Mucosa of gallbladder (tissue), 1 donor: ENCODE measurements at places on chromosomes 11 and 22.

DNA sequence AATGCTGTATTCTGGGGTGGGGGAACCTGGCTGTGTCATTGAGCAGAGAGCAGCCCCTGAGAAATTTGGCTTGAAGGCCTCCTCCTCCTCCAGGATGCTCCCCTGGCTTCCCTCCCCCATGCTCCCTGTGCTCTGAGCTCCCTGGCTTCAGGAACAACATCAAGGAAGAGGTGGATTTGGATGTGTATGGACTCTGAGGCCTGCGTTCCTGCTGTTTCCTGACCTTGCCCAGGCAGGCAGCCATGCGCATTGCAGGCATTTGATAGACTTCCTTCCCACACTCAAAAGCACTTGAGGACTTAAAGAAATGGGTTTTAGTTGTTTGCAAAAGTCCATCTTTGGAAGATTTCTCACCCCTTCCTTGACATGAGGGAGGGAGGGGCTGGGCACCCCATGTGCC is 1317.1 kb downstream of the BRD1 start:
- DNase-seq: no peak

DNA sequence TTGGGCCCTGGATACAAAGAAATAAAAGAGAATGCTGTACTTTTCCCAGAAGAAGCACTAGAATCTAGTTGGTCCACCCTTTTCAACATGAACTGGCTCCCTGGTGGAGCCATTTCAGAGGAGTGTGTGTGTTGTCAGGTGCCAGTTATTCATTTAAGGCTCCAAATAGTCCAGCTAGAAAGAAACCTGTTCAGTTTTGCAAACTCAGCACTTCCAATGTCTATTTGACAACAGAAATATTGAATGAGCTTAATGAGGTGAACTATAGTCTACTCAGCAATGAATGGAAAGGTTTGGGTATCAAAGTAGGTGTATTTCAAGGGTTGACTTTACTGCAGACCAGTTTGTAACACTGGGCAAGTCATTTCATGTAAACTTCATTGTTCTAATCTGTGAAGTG is 2.1 kb downstream of the OR8D1 start:
- no peak for DNase-seq

- DNase-seq: no peak
Measured at GRCh38 chr22:21076912-21077625, 31.3 kb downstream of the LRRC74B start.

DNA sequence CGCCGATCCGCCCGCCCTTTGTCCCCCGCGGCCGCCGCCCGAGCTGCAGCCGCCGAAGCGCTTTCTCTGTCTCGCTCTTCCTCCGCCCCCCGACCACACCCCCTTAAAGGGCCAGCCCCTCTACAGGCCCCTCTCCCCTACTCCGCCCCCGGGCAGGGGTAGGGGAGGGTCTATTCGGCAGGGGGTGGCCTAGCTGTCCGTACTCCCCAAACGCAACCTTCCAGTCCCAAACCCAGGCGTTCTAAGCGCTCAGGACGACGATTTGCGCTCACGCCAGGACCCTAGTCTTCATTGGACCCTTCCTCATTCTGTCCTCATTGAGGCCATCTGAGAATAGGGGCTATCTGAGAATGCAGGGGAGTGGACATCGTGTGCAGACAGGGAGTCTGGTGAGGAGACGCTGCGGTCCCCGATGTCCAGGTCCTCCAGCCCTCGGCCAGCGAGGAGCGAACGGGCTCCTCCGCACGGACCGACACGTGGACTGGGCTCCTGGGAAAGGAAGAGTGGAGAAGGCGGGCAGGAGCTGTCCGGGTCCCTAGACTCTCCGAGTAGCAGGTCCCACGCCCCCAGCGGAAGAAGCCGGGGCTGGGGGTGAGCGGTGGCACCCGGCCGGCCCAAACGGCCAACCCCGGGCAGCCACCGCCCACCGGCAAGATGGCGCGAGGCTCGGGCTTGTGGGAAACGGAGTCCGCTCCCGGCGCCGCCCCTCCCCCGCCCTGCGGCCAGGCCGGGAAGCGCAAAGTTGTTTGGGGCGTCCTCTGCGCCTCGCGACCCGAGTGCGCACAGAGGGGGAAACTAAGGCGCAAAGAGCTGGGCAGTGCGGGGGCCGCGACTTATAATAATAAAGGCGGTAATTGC is at the start of gene PPP1R14B:
TSS of gene PPP1R14B (minus strand) at position 73 of the 858 bp plus-strand sequence. CDS start 270 bp downstream, outside the sequence.
- peak; percentile 82 for DNase-seq

- no peak for DNase-seq
Measured at GRCh38 chr11:44033411-44033850, 14.3 kb upstream of the ACCSL start.

DNA sequence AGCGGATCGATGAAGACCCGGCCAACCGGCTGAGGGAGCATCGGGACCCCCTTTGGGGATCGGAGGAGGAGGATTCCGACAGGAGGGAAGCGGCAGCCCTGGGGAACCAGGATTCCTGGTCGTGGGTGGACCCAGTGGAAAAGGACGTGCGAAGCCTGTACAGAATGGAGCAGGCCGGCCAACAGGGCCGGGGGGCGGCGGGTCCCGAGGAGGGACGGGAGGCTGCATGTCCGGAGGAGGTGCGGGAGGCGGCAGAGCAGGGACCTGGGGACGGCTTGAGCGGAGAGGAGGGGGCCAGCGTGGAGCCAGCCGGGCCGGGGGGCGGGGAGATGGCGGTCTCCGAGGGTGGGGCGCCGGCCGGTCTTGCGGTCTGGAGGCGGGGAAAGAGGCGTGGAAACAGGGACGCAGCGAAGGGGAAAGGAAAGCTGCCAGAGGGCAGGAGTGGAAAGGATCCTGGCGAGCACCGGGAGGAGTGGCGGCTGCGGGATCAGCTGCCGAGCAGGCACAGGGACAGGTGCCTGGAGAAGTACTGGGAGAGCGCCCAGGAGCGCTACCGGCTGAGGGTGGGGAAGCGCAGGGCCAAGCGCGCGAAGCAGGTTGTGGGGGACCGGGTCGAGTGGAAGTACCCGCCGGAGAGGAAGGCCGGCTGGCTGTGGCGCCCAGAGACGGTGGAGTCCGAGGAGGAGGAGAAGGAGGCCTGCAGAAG is at the start of gene ANO5:
TSS of gene ANO5 (plus strand) at position 444 of the 706 bp plus-strand sequence. CDS start 408 bp downstream, outside the sequence.
- DNase-seq: peak; percentile 70

DNA sequence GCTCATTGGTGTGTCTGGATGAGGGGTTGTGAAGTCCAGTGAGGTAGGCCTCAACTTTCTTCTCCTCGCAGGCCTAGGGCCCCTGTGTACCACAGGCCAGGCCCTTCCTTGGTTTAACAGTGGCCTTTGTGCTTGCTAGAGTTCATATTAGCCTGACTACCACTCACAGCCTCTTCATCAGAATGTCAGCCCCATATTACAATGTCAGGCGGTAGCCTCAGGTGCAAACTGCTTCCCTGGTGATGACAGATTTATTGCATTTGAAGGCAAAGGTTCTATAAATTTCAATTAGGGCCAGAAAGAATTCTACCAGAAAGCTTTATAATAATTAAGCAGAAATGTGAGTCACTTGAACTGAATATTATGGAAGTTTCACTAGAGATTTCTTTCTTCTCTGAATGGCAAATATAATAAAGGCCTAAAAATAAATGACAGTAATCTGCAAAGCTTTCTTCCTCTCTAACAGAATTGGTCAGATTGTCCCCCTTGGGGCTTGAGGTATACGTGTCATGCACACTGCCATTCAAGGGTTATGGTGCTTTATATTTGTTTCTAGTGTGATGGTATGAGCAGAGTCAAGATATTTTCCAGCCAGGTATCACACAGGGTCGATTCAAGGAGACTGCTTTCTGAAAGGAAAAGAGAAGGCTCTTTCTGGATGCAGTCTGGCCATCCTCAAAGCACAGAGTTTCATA is 210.3 kb downstream of the CWF19L2 start:
- no peak for DNase-seq

GRCh38 chr22:42863349-42863961 is 6.4 kb upstream of the ARFGAP3 start:
- no peak for DNase-seq

- no peak for DNase-seq
Measured at GRCh38 chr11:14480716-14481115, 18.9 kb downstream of the COPB1 start.

DNA sequence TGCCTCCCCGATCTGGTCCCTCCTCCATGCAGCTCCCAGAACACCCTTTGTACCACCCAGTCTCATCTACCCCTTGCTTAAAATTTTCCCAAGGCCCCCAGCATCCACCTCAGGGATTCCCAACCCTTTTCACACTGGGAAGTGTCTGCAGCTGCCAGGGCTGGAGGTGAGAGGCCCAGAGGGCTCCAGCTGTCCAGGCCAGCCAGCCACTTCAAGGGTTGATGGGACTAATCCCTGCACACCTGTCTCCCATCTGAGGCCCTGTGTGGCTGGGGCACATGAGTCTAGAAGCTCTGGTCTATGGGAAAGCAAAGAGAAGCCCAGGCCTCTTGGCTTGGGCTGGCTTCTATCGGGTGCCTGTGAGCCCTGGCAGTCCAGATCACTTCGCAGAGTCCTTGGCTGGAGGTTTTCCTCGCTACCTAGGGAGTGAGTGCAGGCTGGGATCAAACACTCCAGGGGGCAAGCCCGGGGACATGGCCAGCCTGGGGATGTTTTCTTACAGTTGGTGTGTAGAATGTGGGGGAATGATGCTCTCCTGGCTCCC is 41.1 kb upstream of the TPBGL start:
- no peak for DNase-seq
